Mesothelial cell of epicardium (in vitro differentiated cells): ENCODE measurements at places on chromosomes 3 and 15. TPM values are rescaled to one million over a fixed set of nuclear protein-coding genes. Genes with fewer than 3 reads are reported as not detected.

DNA sequence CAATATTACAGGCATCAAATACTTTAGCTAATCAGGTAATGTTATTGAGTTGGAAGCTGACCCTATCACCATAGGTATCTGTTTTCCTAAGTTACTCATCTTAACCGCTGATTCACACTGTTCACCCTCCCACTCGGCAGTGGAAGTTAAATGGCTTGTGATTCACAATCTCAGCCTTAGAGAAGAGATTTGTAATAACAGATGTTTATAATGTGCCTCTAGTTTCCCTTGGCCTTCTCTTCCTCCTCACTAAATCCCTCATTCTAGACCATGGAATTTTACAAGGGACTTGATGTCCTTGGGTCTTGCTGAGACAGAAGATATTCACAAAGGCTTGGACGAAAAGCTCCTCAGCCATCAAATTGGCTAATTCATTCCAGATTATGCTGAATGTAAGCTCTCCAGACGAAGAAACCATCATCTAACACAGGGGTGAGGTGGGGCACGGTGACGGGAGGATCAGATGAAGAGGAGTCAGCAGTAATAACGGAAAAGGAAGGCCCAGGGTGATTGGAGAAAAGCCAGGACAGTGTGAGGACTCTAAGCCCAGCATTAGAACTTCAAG, 931.7 kb downstream of the MCTP2 start:
- DNase-seq, result no peak

GRCh38 chr15:38076786-38077185, 142.3 kb downstream of the TMCO5A start:
- no peak for DNase-seq

P2RY14 gene
- 0.11 TPM in 1 of 3 replicates, not detected in the others for total RNA-seq

DNA sequence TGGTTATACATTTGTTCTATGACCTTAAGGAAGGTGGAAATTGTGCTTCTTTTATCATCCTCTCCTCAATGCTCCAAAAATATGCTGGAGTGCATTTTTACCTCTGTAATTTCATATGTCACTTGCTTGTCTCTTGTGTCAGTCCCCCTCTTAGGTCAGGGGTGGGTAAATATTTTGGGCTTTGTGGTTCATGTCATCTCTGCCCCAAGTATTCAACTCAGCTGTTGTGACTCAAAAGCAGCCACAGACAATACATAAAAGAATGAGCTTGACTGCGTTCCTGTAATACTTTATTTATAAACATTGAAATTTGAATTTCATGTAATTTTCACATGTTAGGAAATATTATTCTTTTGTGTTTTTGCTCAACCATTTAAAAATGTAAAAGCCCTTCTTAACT, 60.4 kb upstream of the SLC24A5 start:
- no peak for DNase-seq

GRCh38 chr15:46872981-46873330, 844.3 kb upstream of the SEMA6D start:
- DNase-seq, result no peak

GRCh38 chr3:49295489-49296058, 18.5 kb upstream of the C3orf62 start:
- DNase-seq, result no peak

GNAT1 gene
- total RNA-seq, result 0.27 to 0.98 TPM (median 0.55 TPM) in 3 replicates

DNA sequence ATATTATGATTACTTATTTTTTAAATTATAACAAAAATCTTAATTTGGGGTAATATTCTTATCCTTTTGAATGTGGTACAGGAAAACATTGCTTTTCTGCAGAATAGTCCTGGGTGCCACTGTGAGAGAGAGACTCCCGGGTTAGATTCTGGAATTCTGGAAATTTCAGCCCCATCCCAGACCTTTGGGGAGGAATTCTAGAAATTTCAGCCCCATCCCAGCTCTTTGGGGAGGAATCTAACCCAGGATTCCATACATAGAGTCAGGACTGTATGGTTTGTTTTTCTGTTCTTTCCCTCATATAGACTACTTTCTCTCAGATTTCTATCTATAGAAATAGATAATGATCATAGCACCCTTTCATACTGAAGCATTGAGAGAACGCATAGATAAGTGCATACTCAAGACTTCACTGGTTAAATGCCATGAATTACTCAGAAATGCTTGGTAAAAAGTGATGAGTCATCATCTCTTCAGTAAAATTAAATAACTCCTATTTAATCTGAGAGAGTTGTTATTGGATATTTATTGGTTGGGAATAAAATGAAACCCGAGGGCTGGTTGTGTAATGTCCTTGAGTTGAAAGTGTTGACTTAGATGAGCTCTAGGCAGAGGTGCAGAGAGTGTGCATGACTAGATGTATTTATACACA, 8.3 kb downstream of the EIF2AK4 start:
- no peak for DNase-seq

DNA sequence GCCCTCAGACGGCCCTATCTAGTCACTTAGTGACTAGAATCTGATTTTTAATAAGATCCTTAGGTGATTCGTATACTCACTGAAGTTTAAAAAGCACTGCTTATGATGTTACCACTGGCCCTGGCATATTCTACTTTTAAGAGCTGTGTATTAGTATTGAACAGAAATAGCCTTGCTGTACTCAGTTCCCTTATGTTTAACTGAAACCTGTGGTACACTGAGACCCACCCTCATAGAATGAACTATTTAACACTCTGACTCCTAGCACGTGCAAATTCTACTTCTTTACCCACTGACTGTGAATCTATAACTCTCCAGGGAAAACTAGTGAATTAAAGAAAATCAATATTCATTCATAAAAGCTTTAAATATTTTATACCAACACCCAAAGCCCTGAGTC, 108.9 kb downstream of the CCNL1 start:
- no peak for DNase-seq

PDZRN3 gene
- 42.9 to 48.4 TPM (median 43.4 TPM) in 3 replicates for total RNA-seq

- DNase-seq, result no peak
These were observed 105.9 kb upstream of the ARHGEF26 start for GRCh38 chr3:154015307-154015706.

TMC3 gene
- 0.04 to 0.05 TPM in 2 of 3 replicates, not detected in the other for total RNA-seq

DNA sequence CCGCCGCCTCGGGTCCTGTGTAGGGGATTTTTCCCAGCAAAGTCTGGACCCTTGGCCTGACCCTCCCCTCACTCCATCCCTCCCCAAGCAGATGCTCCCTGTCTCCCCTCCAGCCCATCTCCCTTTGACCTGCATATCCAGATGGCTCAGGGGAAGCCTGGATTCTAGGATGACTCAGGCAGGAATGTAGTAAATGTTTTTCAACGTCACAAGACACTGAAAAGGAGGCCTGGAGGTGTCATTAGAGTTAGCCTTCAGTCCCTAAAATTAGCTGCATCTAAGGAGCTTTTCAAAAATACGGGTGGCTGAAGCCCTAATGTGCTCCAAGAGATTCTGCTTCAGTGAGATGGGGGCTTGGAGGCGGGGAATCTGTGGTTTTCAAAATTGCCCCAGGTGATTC, 7.2 kb downstream of the ACAN start:
- DNase-seq, result no peak

- DNase-seq, result no peak
These were observed 1.5 kb upstream of the NCK1 start for GRCh38 chr3:136860541-136860940.

DNA sequence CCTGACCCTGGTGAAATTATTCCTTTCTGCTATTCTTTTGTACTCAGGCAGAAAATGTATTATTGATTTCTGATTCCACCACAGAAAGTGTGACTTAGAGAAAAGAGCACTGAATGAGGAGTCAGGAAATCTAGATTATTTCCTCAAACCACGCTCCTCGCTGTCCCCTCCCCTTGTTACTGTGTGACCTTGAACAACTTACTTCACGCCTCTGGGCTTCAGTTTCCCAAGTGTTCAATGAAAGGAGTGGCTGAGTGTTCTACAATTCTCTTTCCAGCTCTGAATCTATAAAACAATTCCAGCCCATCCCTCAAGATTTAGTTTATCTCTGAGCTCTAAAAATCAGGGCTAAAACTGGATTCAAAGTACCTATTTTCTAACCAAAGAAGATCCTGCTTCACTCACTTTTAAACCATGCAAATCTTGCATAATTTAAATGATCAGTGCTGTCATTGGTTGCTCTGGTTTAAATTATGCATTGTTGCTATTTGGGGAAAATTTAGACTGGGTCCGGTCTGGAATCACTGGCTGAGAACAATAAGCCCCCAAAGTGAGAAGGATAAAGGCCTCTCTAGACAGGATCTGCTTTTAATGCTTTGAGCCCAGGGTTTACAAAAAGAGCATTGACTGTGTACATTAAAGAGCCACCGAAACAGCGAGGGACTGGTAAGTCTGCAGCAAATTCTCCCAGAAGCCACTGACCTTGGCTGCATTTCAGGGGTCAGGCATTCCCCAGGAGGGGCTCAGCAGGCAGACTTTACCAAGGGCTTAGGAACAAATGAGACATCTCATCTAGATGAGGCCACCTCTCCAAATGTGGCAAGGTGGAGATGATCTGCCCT, 3.2 kb downstream of the TNIK start:
- DNase-seq, result no peak

- no peak for DNase-seq
These were observed 17.5 kb upstream of the RBP1 start for GRCh38 chr3:139557041-139557440.
